BJ (cell line): ENCODE measurements at places on chromosomes 2 and 18.

DNA sequence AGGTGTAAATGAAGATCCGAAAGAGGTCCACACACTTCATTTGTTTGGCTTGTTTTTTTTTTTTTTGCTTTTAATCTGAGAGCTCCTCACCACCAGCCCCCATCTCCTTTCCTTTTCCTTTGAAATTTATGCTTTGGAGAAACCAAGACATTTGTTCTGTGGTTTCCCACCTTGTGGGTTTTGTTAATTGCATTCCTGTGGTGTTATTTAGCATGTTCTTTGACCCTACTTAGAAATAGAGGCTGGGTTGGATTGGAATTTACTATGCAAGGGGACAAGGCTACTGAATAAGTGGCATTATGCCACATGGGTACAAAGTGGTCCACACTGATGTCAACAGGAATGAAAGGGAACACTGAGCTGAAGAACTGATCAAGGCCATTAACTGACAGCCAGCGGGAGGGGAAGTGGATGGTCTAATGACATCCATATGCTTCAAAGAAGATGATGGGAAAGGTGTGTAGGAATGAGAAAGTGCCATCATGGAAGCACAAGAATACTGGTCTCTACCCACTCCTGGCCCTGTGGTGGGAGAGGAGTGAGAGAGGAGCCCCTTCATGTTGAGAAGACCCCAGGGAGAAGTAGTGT, 8.9 kb downstream of the CCL20 start:
- no peak for DNase-seq

GRCh38 chr2:212814941-212815340, 276.3 kb upstream of the ERBB4 start:
- DNase-seq = no peak

GRCh38 chr2:14756981-14757657, 124.6 kb downstream of the LRATD1 start:
- DNase-seq = peak; percentile 48

GRCh38 chr2:129904532-129905446, 74.7 kb upstream of the RAB6C start:
- DNase-seq = no peak

DNA sequence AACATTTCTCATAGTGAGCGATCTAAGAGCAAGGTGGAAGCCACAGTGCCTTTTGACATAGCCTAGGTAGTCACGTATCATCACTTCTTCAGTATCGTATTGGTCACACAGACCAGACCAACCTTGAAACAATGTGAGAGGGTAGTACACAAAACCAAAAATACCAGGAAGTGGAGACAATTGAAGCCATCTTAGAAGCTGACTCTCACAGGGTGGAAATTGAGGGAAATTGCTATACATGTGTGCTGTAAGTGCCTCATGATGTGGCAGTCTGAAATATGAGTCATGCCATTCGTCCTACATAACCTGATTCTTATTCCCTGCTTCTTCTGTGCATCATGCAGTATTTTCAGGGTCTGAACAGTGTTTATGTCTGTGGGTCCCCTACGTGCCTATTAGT, 62.3 kb upstream of the STON1 start:
- DNase-seq = no peak

DNA sequence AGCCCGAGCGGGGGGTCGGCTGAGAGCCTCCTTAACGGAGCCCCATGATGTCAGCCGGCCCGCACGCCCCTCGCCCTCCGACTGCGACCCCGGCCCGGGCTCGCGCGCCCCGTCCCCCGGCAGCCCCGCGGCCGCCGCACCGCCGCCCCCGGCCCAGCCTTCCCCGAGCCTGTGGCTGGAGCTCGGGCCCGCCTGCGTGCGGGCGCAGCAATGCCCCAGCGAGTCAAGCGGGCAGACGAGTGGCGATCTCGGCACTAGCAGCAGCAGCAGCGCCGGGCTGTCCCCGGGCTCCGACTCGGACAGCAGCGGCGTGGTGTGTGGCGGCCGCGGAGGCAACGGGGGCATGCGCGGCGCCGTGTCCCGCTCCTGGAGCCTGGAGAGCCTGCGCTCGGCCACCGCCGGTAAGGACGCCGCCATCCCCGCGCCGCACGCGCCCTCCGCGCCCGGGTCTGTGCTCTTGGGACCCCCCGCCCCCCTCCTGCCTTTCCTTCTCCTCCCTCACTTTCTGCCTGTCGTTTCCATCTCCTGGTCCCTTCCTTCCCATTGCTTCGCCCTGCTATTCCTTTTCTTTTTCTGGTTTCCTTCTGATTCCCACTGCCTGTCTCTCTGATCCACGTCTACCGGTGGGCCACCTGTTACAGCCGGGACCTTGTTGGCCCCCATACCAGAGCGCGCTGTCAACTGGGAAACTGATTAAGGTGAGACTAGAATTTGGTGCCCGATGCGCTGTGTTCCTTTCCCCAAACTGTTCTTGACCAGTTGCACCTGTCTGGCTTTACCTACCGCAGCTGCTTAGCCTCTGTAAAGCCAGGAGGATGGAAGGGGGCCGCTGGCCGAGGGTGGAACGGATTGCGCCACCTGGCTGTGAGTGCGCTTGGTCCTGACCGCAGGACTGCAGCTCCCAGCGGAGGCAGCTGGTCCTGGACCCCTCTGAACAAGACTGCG, 127.4 kb downstream of the ARHGEF4 start:
- DNase-seq = no peak

GRCh38 chr18:75297731-75298130, 87.1 kb downstream of the TSHZ1 start:
- DNase-seq = no peak
